ENCODE measurements at places on chromosomes 11 and 22.

DNA sequence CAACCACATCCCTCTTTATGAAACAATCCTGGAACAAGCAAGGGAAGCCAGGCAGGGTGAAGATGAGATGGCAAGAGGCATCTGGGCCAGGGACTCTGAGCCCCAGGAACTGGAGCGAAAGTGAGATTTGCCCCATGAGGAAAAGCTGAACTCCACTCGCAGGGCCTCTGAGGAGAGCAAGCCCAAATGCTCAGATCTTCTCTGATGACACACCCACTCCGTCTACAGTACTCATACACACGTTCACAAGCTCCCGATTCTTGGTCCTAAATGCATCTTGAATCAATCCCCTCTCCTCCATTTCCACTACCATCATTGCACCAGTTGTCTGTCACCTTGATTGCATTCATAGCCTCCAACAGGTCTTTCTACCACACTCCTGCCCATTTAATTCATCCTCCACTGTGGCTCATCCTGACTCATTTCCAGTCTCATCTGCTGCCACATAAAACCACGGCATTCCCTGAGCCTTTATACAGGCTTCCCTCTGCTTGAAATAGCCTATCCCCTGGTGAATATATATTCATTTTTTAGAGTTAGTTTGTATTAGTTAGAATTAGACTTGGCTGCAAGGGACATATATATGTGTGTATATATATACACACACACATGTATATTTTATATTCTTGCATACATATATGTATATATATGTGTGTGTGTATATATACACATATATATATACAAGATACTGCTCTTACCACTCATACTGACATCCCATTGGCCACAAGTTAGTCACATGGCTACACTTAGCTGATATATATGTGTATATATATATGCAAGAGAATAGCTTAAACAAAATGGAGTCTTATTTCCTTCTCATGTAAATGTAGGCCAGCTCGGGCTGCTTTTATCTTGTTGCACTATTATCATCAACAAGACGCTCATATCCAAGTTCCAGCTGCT lies 1.4 kb upstream of the APOA5 start:
- DNase-seq, result peak; percentile 79

DNA sequence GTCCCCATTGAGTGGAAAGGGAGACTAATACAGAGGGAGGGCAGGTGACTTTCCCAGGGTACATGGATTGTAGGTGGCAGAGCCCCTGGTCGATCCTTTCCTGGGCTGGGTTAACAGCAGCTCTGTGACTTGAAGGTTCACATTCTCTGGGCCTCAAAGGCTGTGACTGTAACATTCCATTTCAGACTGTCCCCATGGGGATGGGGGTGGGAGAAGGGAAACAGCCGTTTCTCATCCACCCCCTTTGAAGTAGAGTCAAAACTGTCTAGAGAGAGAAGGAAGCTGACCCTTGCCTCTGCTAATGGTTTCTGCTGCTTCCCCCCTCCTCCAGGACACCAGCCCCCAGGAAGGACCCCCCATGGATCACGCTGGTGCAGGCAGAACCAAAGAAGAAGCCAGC lies 19.2 kb downstream of the MICALL1 start:
- DNase-seq, result no peak

DNA sequence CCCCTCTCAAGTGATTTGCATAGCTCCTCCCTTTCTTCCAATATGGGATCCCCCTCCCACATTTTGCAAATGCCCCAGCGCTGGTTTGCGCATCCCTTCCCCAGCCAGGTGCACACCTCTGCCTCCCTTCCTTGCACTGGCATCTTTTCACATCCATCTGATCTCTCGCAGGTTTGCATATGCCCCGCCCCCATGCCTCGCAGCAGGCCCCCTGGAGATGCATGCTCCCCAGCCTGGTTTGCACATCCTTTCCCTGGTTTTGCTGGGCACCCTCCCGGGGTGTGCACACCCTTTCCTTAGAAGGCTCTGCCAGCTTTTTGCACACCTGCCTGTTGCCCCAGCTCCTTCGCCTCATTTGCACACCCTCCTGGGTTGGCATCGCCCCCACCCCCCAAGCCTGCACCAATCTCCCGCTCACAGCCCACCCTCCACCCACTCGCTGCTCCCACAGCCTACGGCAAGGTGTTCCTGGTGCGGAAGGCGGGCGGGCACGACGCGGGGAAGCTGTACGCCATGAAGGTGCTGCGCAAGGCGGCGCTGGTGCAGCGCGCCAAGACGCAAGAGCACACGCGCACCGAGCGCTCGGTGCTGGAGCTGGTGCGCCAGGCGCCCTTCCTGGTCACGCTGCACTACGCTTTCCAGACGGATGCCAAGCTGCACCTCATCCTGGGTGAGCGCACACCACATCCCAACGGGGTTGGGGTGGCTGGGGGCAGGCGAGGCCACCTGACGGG lies 917 bp downstream of the RPS6KA4 start:
- DNase-seq, result no peak

- DNase-seq, result no peak
Measured at GRCh38 chr11:11568651-11569229, 53.1 kb downstream of the GALNT18 start.

DNA sequence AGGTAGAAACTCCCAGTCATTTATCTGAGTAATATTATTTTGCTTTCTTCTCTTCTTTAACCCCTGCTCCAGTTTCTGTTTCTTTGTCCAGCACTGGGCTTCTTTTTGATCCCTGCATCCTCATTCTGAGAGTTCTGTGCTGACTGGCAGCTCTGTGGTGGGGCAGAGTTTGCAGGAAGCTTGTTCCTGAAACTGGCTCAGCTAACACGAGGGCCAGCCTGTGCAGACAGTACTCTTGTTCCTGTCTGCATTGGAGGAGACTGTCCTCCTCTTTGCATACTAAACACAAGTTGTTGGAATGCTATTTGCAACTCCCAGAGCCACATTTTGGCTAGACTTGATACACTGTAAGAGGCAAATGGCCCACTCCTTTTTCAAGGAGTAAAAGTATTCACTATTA lies 93.1 kb upstream of the HORMAD2 start:
- DNase-seq, result no peak

DNA sequence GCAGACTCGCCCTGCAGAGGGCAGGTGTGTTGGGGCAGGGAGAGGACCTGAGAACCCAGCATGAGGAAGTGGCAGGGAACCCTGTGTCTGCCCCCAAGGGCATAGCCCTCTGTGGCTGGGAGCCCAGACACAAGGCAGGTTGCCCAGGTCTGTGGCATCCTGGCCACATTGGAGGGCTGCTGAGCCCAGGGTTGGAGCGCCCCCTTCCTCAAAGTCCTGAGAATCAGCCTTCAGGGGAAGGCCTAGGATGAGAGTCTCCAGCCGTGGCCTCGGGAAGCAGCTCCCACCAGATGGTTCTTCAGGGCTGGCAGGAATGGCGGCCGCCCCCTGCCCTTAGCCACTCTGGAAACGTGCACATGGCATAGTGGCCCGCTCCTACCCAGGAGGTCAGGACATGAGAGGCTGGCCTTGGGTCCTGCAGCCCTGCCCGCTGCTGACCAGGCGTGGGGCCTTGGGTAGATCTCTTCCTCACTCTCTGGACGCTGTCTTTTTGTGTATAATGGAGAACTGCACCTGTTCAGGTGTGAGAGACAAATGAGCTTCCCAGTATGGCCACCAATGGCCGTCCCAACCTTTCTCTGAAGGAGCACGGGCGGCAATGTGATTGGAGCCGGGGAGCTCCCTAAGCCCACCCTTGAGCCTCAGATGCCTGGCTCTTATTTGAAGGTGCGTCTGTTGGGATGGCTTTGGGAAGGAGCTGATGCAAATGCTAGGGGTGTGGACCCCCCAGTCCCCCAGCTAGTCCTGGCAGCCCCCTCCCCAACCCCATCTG lies 4.6 kb upstream of the CDC42BPG start:
- DNase-seq, result no peak

DNA sequence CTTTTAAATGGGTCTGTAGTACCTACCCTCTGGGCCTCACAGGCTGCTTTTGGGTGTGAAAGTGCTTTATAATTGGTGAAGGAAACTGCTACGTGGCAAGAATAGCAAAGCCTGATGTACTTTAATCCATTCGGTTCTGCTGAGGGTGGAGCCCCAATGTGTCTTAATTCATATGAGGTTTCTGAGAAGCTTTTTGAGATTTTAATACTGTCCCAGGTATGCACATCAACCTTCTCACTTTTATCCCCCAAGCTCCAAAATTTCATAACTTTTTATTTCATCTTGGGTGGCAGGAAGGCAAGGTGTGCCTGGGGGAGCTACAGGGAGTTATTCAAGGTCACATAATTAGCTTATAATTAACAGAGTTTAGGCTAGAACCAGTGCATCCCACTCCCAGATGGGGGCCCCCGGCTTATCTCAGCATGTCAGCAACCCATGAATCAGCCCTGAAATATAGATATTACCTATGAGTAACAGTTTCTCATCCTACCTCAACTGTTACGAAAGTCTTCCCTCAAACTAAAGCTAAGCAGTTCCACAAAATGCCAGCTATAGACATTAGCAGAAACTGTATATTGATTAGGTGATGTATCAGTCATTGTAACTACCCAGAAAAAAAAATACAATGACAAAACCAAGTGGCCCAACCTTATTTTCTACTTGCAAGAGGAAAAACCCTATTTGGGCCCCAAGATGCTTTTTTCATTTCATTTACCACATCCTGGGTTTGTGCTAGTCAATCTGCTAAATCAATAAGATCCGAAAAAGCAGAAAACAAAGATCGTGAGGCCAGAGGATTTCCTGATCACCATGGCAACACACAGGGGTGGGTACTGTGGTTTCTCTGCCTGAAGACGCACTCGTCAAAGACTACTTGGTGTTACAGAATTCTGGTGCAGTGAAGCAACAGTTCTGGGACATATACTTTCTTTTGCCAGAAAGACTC lies 26.7 kb downstream of the CD44 start:
- DNase-seq, result peak; percentile 46

GRCh38 chr11:68017980-68018729 lies 8.0 kb downstream of the ALDH3B1 start:
- no peak for DNase-seq

GRCh38 chr11:64711138-64711955 lies 11.7 kb downstream of the NRXN2 start:
- DNase-seq, result no peak

GRCh38 chr22:40418366-40419201 lies 48.2 kb downstream of the SGSM3 start:
- DNase-seq, result no peak

DNA sequence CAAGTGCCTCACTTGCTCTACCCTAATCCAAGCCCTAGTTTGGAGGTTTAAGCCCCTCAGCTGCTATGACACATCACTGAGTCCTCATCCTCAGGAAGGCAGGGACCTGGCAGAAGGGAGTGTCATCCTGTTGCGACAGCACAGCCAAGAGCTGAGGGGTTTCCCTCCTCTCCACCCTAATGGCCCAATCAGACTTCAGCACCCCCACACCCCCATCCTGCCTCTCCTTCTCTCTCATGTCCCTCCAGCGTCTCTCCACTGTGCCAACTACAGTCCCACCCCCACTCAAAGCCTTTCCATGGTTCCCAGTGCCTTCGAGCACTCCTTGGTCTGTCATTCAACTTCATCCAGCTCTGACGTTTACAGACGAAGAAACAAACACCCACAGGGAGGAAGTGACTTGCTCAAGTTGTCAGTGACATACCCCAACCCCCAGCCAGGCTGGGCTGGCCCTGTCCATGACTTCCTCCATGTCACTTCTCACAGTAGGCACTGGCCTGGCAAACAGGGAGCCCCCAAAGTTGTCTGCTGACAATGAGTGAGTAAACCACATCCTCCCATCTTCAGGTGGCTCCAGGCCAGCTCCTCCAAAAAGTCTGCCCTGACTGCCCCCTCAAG lies 15.6 kb downstream of the ARAP1 start:
- peak; percentile 80 for DNase-seq

DNA sequence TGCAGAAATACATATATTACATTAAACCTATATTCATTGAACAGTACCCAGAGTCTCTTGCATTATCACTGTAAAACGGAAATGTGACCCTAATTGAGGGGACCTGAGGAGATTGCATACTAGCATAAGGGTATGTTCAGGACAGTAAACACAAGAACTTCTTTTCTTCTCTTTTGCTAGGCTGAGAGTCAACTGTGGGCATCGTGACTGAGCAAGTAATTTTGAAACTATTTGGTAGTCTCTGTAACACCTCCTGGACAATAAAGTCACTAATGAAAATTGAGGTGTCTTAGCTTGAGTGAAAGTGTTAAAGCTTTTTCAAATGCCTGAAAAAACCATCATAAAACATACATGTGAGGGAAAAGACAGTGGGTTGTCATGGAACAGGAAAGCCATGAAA lies 90.9 kb downstream of the PDHX start:
- no peak for DNase-seq

DNA sequence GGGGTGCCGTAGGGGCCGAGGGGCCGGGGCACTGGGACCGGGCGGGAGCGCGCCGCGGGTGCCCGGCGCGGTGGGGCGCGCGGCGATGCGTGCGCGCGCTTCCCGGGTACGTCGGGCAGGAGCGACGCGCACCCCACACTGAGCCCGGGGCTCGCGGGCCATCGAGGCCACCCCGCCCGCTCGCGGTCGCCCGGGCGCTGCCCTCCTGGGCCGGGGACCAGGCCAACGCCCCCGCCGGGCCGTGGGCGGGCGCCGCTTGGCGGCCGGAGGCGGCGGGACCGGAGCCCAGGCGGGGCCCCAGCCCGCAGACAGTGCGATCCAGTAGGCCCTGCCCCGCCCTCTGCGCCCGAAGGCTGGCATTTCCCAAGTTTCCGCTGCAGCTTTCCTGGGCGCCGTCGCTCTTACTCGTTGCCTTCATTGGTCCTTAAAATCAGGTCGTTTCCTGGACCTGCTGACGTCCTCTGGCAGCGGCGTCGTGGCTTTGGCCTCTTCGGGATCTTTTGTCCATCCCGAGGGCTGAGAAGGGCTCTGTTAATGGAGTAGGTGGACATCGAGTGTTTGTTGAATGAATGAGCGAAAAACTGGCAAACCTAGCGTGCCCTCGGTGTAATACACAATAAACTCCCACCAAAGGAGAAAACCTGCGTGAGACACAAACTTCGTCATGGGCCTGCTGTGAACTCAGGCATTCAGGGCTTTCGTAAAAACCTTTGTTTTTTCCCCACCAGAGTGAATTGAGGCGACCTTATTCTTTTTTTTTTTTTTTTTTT lies 638 bp downstream of the PARVA start:
- peak; percentile 82 for DNase-seq

- DNase-seq, result peak; percentile 93
Measured at GRCh38 chr11:77602381-77603088, 12.8 kb downstream of the AQP11 start.

DNA sequence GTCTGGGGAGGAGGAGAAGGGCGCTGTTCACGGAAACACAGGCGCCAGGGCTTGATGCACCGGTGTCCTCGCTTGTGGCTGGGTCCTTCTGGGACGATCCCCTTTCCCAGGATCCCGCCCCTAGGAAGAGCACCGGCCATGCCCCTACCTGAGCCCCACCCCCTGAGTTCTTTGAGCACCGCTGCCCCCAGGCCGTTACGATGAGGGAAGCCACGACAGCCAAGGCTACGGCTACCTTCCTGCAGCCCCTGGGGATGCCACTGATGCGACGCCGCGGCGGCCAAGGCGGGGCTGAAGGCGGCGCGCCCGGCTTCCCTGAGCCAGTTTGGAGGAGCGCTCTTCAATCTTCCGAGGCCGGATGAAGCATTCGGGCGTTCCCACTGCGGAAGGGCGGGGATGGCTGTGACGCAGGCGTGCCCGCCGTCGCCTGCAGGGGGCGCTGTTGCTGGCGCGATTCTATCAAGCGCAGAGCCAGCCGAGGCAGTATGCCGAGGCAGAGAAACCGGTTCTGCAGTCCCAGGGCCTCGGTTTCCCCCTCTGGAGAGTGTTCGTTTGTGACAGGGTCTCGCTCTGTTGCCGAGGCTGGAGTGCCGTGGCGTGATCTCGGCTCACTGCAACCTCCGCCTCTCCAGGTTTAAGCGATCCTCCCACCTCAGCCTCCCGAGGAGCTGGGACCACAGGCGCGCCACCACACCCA lies 9.7 kb upstream of the NEFH start:
- DNase-seq, result peak; percentile 53

GRCh38 chr11:1505480-1505879 lies 18.9 kb upstream of the MOB2 start:
- no peak for DNase-seq
